ENCODE measurements at places on chromosomes 7 and 10. TPM values are rescaled to one million over a fixed set of nuclear protein-coding genes. Genes with fewer than 3 reads are reported as not detected.

GRCh38 chr7:92631067-92631849, 41.1 kb upstream of the FAM133B start:
- DNase-seq = no peak

DNA sequence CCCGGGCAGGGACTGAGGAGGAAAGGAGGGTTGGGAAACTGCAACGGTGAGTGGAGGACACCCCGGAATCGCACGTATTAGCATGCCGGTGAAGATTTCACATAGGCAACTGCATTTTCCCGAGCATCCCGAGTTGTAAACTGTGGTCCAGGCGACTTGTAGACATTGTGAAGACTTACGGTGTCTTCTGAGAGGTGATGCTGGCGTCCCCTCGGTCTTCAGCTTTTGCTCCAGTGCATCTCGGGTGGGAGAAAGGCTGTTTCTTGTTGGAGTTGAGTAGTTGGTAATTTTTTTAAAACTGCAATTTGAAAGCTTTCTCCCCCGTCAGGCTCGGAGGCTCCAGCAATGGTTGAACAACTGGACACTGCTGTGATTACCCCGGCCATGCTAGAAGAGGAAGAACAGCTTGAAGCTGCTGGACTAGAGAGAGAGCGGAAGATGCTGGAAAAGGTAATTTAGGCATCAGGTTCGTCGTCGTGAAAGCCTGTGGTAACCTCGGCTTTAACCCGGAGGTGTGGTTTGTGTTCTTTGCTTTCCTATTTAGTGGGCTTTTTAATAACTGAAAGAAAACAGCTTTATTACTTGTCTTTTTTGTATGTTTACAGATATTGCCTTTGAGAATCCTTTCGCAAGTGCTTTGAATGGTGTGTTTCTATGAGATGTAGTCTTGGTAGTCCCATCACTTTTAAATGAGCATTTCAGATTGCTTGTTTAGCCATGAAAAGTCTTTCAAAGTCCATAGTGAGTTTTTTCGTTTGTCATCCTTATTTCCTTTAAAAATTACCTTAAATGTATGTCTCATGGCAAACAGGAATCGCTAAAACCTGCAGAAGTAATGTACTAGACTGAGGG, 687 bp downstream of the HELLS start:
- no peak for DNase-seq

- no peak for DNase-seq
These were observed 257.1 kb downstream of the GLI3 start for GRCh38 chr7:41979834-41980307.

The CADPS2 gene
- not detected for total RNA-seq

The POLL gene
- 32.4 TPM for total RNA-seq
